Muscle of arm (tissue), 14 donors: ENCODE measurements at places on chromosomes 2 and 18.

DNA sequence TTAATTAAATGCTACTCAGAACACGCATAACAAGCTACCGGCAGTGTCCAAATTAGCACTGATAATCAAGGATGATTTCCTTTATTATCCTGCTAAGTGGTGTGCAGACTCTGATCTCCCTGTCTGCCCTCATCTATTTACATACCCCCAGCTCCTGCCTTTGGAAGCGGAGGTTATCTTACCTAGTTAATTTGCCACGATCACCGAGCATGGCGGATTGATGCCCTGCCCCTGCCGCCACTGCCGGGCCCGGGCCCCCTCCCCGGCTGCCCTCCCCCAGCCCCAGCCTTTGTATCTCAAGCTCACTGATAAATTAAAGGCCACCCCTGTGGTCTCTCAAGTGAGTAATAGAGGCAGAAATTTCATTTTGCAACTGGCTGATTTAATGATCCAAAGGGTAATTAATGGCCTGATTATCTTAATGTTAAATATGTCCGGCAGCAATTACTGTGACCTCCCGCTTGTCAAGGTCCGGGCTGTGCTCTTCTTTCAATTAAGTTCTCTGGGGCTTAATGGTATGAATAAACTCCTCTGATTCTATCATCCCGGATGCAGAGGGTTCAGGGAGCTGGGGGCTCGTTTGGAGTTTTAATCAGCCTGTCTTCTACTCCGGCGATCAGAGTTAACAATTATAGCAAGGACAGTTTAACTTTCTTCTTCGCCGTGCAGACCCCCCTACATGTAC lies 113.4 kb downstream of the GBX2 start:
- no peak for DNase-seq

DNA sequence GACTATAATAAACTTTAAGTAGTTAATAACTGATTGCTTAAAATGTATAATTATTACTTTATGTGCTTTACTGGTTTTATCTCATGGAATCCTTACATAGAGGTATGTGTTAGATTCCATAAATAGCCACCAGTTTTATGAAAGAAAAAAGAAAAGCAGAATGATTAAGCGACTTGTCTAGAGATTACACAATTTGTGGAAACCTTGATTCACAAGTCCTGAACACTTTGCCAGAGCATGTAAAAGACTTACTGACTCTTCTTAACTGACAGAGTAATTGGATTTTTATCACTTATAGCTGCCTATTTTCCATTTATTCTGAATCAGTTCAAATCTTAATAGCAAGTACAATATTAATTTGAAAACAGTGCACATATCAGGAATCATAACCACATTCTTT lies 448.7 kb upstream of the NETO1 start:
- no peak for DNase-seq

DNA sequence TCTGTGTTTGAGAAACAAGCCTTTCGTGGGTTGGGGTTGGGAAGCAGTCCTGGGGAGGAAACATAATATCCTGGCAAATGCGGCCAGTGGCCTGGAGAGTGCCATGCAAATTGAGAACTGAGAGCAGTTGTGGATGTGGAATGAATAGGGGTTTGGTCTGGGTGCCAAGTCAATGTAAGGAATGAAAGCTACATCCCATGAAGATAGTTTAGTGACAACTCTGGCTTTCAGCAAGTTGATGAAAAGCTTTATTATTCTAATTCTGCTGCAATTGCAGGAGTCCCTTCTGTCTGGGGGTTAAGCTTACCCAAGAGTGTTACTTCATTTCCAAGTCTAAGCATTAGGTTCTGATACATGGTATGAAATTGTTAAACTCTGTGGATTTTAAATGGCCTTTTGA lies 771.6 kb downstream of the DPP10 start:
- no peak for DNase-seq

DNA sequence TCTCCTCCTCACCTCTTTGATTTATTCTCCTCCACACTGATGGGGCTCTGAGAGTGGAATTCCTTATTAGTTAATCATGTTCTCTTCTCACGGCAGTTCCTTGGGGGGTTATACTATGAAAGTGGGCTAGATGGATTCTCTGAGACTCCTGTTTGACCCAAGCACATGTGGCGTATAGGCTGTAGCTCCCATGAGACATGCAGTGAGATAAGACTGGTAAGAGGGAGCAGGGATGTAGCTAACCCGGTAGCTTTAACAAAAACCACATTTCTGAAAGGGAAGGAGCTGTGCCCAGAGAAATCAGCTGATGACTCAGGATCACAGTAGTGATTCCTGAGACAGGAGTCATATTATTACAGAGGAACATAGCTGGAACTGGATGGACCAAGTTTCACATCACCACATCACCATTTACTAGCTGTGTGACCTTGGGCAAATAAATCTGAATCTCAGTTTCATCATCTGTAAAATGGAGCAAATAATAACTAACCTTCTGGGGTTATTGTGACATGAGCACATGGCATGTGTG lies 82.9 kb downstream of the CRIM1 start:
- no peak for DNase-seq

- DNase-seq = no peak
These were observed 111.2 kb downstream of the CLIP4 start for GRCh38 chr2:29226375-29226774.

GRCh38 chr2:135913727-135914365 lies 37.6 kb upstream of the MCM6 start:
- DNase-seq = peak; percentile 45

DNA sequence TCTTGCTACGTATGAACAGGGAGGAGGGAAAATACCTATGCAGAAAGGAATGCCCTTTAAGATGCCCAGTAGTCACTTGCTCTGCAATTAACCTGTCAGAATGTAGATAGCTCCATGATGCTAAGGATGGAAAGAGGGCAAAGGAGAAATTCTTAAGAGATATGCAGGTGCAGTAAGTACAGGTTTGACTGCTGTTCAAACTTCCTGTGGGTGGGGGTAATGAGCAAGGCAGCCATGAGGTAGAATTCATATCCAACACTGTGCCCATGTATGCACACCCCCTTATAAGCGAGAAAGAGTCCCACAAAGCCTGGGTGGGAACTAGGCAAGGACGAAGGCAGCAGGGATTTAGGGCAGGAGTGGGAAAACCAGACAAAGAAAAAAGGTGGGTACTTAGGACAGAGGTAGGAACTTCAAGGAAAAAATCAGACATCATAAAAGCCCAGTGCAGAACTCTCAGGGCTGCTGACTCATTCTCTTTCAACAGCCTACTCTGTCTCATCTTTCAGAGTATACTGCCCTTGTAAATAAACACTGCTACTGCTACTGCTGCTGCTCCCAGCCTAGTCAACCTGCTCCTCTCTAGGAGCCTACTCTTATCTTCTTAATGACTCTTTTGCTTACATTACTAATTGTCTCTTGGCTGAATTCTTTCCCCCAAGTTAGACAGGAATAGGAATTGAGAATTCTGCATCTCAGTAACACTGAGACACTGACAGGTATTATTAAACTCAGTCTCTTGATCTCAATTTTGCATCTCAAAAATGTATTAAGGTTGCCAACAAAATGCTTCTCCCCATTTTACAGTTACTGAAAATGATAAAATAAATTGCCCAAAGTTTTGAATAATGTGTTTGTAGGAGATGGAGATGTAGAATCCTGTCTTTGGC lies 189.0 kb downstream of the PTH2R start:
- no peak for DNase-seq
